ENCODE measurements at places on chromosomes 3 and 15.
A peak's percentile ranks its signal among the peaks of the same experiment; 100 is the strongest.

DNA sequence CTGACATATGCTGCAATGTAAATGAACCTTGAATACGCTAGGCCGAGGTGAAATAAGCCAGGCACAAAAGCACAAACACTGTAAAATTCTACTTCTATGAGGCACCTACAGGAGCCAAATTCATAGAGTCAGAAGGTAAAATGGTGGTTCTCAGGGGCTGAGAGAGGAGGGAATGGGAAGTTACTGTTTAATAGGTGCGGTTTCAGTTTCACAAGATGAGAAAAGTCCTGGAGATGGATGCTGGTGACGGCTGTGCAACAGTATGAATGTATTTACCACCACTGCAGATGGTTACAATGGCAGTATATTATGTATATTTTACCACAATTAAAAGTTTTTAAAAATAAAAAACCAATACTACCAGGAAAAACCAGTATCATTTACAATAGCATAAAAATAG, 4.0 kb downstream of the TNK2 start:
- DNase-seq = no peak

GRCh38 chr3:161851941-161852566, 355.4 kb downstream of the OTOL1 start:
- DNase-seq = peak; percentile 45

GRCh38 chr15:57789225-57789624, 82.7 kb downstream of the POLR2M start:
- DNase-seq = no peak

DNA sequence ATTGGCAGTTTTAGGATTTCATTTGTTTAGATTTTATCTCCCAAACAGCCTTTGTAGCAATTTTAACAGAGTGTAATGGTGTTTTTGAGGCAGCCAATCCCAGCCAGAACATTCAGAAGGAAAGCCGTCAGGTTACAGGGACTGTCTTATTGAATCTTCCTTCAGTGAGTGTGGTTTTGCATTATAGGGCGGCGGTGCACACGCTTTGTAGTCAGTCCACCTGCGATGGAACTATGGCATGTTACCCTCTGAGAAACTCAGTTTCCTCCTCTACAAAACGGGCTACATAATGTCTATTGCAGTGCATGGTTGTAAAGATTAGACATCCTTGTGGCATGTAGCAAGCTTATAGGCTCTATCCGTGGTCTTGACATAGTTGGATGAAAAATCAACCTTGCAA, 1.0 kb downstream of the LRRC28 start:
- no peak for DNase-seq

DNA sequence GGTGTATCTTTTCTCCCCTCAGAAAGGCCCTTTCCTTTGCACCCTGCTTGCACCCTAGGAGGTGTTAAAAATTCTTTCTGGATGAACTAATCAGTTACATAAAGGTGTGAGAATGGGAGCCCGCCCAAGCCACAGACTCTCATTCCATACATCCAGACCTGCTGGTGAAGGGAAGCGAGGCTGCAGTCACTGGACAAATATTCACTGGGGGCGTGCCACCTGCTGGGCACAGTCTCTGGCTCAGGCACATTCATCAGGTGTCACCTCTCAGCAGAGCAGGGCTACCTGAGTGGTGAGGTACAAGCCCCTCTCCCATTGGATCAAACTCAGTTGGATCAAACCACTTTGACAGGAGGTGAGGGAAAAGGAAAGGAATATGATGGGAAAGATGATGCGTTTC, 52.0 kb downstream of the NTRK3 start:
- DNase-seq = no peak

- no peak for DNase-seq
These were observed 413.0 kb upstream of the DPH6 start for GRCh38 chr15:35958975-35959374.
